Right renal cortex interstitium (tissue), 3 donors: ENCODE measurements at places on chromosomes 11 and 22. TPM values are rescaled to one million over a fixed set of nuclear protein-coding genes. Genes with fewer than 3 reads are reported as not detected.

DNA sequence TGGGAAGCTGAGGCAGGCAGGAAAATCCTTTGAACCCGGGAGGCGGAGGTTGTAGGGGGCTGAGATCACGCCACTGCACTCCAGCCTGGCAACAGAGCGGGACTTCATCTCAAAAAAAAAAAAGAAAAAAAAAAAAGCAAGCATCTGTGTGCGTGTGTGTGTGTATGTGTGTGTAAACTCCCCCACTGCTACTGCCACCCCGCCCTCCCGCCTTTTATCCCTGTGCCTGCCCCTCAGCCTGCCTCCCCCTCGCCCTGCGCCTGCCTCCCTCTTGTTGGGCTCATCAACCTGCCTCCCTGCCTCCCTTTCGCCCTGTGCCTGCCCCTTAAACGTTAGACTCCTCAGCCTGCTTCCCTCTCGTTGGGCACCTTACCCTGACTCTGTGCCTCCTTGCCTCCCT is 18.0 kb downstream of the TMEM258 start:
- DNase-seq: no peak

GRCh38 chr11:119764108-119764868 is 35.3 kb upstream of the NECTIN1 start:
- DNase-seq: no peak

DNA sequence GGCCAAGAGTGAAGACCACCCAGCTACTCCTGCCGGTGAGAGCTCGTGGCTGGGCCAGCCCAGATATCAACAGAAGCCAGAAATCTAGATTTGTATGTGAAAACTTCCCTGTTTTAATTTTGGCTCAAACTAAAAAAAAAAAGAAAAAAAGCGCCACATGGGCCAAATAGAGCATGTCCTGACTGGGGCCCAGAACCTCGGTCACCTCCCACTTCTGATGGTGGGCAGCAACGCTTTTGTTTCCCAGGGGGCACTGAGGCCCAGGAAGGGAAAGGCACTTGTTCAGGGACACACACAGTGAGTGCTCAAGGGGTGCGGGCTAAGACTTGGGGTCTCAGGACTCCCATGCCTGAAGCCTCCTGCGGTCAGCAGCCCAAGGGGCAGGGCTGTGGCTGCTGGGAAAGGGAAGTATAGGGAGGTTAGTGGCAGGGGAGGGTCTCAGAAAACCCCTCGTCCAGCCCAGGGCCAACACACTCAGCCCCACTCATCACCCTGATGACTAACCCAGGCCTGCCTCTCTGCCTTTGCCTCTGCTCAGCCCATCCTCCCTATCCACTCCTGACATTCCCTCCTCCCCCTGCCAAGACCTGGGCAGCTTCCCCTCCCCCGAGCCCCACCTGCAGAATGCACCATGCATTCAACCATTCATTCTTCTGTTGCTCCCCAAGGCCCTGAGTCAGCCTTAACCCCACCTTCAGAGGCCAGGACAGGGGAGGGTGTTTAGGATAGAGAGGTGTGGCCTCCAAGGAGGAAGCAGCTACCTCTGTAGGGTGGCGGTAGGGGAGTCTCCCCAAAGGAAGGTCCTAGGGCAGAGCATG is 30.0 kb upstream of the TCF20 start:
- no peak for DNase-seq

Gene NFAM1
- polyA plus RNA-seq: 0.96 TPM

- DNase-seq: no peak
These were observed 15.4 kb upstream of the TMPRSS13 start for GRCh38 chr11:117944554-117944953.

DNA sequence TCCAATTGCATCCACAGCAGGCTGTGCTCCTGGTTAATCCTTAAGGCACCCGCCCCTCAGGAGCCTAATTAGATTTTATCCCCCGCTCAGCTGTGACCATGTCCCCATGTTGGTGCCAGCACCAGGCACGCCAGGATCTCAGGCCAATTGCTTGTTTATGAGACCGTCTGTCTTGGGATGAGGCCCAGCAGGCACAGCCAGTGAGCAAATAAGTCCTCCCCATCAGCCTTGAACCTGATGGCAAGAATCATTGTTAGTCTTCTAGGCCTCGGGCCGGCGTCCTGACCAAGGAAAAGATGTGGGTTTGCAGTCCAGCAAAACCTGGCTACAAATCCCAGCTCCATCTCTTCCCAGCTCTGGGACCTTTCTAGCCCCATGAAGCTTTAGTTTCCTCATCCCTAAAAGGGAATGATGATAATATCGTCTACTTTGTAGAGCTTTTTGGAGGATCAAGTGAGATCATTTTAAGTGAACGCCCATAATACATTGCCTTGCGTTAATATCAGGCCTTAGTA is 57.3 kb downstream of the TP53I11 start:
- no peak for DNase-seq

DNA sequence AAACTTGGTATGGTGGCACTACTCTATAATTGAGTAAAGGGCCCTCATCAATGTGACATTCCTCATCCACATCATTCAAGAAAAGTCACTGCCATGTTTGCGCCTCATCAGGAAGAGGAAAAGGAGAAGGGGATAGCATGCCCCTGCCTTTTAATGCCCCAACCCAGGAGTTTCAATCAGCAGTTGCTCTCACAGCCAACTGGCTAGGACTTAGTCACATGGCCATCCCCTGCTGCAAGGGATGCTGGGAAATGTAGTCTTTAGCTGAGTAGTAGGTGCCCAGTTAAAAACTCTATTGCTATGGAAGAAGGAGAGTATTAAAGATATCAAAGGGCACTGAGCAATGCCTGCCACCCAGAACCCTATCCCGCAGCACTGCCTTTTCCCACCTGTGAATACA is 10.9 kb upstream of the CCND1 start:
- no peak for DNase-seq

DNA sequence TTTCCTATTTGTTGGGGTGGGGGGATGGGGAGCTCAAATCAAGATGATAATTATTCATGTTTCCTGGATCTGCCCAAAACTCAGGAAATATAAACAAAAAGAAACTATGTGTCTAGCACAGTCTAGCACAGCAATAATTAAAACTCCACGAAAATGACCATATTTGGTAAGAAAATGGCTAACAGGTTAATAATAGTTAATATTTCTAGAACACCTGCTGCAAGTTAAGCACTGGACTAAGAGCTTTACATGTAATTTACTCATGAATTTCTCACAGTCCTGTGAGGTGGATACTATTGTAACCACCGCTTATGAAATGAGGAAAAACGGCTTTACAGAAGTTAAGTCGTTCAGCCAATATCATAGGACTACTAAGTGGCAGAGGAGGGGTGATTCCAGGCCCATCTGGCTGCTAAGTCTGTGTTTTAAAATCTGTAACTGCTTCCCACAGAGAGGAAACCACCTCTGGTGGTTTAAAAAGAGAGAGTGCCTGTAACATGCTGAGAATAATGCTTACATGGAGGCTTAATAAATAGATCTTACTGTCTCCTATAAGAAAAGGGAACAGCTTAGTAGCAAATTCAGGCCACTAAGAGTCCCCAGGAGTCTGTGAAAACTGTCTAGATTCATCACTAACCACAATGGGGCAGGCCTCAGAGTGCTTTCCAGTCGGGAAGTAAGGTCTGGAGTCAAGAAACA is 11.0 kb upstream of the AMOTL1 start:
- DNase-seq: no peak

Gene EIF1AD
- 25.8 TPM for polyA plus RNA-seq

DNA sequence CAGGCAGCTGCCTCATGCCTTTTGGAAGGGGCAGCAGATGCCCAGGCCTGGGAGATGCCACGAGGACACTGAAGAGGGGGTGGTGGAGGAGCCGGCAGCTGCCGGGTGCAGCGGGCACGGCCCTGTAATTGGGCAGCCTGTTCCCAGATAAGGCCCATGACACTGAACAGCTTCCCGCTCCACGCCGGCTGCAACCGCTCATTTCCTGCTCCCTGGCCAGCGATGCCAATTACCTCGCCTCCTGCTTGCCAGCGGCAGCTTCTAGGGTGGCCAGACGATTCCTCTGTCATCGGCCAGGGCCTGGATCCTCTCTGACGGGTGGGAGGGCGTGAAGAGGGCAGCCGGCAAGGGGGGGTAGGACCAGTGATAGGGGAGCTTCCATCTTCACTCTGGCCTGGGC is 22.8 kb downstream of the FLRT1 start:
- no peak for DNase-seq

DNA sequence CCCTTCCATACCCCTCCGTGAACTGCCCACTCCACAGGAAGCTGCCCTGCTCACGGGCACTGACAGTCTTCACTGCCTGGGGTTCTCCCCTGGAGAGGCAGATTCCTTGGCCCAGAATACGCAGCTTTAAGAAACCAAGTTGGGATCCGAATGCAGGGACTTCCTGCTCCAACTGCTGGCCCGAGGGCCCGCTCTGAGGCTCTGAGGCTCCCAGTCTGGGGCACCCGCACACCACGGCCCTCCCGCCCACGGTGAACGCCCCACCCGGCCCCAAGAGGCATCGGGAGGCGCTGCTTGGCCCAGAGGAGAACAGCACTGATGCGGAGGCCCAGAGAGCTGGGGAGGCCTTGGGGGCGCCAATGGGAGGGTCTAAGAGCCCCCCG is 42.3 kb downstream of the IGF2 start:
- no peak for DNase-seq

Gene MPZL3
- polyA plus RNA-seq: 5.3 TPM

Gene BET1L
- 43.2 TPM for polyA plus RNA-seq

DNA sequence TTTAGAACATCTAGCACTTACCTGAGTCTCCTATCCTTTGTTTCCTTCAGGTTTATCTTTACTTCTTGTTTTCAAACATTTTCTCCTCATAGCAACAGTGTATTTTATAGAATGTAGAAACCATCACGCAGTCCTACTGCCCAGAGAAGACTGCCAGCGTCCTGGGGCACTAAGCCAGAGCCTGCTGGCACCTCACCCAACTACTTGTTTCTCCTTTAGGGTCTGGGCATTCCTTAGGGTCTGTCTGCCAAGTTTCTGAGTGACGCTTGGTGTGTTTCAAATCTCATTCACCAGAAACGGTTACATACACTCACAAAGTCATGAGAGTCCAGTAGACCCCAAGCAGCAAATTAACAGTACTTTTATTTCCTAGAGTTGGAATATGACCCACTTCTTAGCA is 49.6 kb upstream of the SLC25A1 start:
- no peak for DNase-seq

- DNase-seq: no peak
These were observed 54.8 kb downstream of the CSTPP1 start for GRCh38 chr11:46991391-46991790.

Gene OR8G1
- polyA plus RNA-seq: not detected

- DNase-seq: no peak
These were observed 22.2 kb upstream of the IL18BP start for GRCh38 chr11:71976551-71976950.

- no peak for DNase-seq
These were observed 31.3 kb downstream of the ATXN10 start for GRCh38 chr22:45702981-45703380.

Gene PANX3
- polyA plus RNA-seq: not detected

DNA sequence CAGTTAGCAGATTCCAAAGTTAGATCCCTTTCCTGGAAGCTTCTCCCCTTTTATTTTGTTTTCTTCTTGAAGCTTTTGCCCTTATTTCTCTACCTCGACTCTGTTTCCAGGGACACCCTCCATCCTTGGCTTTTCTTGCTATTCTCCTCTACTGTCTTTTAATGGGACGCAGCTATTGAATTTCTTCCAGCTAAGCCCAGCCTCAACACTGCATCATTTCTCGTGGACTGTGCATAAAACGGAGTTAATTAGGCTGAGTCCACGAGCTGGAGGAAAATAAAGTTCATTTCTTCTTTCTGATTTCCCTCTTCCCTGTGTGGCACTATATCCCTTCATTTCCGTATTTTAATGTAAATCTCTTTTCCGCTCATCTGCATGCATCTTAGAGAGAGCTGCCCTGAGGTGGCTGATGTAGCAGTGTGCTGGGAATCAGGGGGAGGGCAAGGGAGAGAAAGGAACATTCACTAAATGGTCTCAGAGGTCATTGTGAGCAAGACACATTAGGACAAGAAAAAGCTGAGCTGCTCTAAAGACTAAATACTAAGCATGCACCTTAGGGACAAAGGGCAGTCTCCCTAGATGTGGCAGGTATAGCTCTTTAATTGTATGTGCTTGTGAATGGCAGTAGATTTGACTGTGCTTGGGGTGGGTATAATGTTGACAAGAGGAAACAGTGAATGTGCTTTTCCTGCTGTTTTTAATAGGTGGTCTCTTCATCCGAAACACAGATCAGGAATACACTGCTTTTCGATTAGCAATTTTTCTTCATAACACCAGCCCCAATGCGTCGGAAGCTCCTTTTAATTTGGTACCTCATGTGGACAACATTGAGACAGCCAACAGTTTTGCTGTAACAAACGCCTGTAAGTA is 1.9 kb downstream of the GRIA4 start:
- no peak for DNase-seq

- no peak for DNase-seq
These were observed 13.7 kb upstream of the CPT1A start for GRCh38 chr11:68855205-68855981.

DNA sequence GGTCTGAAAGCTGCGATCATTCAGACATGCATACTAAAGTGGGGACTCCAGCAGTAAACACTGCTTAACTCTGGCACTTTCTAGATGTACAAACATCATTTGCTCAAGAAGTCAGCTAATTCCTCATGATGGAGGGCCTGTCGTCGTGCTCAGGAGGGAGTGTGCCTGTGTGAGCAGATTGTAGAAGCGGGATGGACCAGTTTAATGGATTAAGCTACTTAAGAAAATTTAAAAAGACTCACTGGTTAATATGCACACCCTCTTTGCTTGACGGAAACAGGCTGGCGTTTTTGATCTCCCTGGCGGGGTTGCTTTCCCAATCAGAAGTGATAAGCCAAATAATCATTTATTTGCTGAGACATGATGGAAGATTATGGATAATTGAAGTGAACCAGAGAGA is 79.0 kb downstream of the LDLRAD3 start:
- no peak for DNase-seq

GRCh38 chr11:73963861-73964260 is 13.0 kb downstream of the DNAJB13 start:
- DNase-seq: no peak

DNA sequence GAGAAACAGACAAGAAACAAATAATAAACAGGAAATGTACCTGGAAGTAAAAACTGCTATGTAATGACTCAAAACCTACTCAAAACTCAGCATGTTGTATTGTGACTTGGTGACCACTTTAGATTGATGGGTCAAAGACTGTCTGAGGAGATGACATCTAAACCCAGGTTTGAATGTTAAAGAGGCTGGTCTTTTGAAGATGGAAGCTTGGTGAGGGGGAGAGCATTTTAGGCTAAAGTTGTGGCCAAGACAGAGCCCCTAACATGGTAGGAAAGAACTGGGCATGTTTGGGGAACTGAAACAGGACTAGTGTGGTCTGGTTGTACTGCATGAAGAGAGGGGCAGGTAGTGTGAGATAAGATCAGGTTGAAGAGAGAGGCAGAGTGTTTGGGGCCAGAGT is 85.3 kb upstream of the MYO18B start:
- DNase-seq: no peak

DNA sequence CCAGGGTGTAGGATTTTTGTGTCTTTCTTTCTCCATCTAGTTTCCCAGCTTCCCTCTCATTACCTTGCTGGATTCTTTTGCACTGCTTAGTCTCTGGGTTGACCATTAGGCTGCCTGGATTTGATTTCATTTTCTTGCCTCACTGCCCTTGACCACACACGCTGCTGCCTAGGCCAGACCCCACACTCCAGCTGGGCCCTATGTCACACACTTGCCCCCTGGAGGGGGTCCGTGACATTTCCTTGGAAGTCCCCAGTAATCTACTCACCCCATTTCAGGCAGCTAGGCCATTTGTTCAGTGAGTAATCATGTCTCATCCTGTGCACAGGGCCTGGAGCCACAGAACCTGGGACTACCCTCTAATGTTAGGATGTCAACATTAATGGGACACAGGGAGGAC is 81.9 kb upstream of the SPON1 start:
- no peak for DNase-seq

Gene PKNOX2
- polyA plus RNA-seq: 12.0 TPM

Gene PATE2
- not detected for polyA plus RNA-seq
